ENCODE measurements at places on chromosomes 11 and 22. TPM values are rescaled to one million over a fixed set of nuclear protein-coding genes. Genes with fewer than 3 reads are reported as not detected.

- DNase-seq = peak; percentile 98
Measured at GRCh38 chr11:68012843-68013610, 2.9 kb downstream of the ALDH3B1 start.

CNIH2 gene
- 1.1 TPM for polyA plus RNA-seq

ISX gene
- polyA plus RNA-seq = not detected

DNA sequence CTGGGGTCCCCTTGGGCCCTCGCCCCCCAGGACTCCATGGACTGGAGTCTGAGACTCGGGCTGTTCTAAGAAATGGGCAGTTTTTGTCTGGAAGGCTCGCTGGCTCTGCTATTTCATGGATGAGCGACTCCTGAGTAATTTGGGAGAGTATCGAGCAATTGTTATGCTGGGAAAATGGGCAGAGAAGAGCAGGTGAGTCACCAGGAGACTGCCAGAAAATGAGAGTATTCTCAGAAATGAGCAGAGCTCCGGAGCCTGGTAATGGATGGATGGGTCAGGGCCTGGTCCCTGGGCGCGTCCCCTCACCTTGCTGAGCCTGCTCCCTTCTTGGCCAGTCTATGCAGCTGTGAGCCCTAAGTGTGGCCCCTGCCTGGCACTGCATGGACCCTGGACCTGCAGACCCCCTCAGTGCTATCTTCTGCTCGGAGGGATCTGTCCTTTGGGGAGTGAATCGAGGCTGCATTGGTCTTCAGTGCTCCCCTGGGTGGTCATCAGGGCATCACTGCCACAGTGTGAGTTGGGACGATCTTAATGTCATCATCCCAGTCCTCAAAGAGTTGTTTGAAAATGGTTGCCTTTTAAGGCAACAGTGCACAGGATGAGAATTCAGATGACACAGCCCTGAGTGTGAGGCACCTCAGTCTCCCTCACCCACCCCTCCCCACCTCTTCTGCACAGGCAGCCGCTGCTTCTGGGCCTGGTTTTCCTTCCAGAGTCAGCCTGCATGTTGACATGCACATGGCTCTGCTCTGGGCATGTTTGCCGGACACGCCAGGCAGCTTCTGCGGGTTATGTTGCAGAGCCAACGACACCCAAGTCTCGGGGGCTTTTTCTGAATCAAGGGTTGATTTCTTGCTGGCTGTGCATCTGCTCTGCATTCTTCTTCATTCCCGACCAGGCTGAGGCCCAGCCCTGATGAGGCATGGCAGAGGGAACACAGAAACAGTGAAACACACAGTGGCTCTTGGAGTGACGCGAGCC, 519.0 kb downstream of the TBC1D22A start:
- peak; percentile 6 for DNase-seq

GRCh38 chr11:46346886-46347636, at the start of gene DGKZ:
Gene DGKZ (plus strand): TSS chr11:46347463. CDS start chr11:46347660, 197 bp downstream.
- peak; percentile 81 for DNase-seq

All from A549 (cell line).